Non-pigmented ciliary epithelial cell (primary cell): ENCODE measurements at places on chromosomes 16 and 17.

- no peak for DNase-seq
Observed at GRCh38 chr17:34730816-34731215, 151.4 kb downstream of the TMEM132E start.

DNA sequence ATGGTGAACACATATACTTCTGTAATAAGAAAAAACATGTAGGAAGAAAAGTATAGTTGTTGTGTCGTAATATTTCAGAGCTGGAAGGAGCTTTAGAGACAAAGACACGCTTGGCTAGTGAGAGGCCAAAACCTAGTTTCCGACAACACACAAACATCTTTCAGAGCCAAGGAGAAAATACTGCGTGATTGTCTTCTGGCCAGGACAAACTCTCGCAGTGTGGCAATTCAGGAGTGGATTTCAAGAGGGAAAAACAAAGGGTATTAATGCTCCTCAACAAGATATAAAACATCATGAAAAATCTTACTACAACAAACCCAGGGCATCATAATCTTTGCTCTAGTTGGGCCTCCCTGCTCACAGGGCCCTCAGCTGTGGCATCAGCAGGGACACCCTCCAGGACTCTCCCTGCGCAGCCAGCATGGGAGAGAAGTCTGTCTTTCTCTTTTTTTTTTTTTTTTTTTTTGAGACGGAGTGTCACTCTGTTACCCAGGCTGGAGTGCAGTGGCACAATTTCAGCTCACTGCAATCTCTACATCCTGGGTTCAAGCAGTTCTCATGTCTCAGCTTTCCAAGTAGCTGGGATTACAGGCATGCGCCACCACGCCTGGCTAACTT, 66.4 kb downstream of the CYB5B start:
- no peak for DNase-seq

DNA sequence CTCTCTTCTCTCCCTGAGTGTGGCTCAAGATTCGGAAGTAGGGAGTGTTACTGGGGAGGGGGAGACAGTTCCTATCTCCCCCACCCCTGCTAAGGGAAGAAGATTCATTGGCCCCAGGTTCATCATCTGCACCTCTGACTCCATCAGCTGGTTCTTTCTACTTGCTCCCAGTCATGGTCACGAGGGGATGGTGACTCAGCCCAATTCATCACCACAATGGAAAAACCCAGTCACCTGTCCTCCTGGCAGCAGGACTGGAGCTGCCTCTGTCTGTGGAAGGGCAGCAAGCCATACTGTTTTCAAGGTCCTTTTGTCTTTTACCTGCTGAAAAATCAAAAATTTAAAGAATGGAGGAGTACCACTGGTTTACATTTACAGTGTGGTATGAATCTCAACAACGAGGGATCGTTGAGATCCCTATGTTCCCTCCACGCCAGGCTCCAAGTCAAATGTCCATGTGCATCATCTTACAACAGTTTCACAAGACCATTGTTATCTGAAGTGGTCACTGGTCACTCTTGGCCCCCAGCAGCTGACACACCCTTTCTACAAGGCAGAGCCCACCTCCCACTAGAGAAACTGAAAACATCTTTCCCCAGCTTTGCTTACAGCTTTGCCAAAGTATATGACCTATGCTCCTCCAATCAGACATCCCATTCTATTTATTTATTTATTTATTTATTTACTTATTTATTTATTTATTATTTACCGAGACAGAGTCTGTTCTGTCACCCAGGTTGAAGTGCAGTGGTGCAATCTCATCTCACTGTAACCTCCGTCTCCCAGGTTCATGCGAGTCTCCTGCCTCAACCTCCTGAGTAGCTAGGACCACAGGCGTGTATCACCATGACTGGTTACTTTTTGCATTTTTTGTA, 40.4 kb upstream of the NDRG4 start:
- DNase-seq, result peak; percentile 32

GRCh38 chr16:72807245-72807644, 240.7 kb downstream of the ZFHX3 start:
- no peak for DNase-seq

DNA sequence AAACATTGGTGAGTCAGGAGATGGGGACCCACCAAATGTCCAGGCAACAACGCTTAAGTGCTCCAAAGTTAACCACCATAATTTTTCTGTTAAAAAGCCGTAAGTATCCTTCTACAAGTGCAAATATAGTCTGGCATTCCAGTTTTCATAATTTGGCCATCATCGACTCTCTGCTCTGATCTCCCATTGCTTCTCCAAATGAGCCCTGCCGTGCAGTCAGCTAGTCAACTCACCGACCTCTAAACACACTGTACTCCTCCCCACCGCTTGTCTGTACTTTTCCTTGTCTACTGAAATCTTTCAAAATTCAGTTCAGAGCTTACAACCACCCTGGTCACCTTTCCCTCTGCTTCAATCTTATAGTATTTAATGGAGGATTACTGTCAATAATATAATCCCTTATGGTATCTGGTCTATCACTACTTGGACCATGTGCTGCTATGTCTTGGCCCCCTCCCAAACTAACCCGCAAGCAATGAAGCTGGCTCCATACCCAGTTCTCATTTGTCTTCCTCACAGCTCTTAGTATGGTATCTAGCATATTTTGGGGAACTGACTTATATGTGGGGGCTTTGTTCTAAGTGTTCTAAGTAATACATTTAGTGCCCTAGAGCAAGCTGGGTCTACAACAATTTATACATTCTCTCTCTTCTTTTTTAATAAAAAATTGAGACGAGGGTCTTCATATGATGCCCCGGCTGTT, 52.7 kb upstream of the SLC25A19 start:
- DNase-seq, result no peak
